ENCODE measurements at places on chromosomes 13 and 19.
A peak's percentile ranks its signal among the peaks of the same experiment; 100 is the strongest.

GRCh38 chr19:33473653-33474305, 47.8 kb downstream of the PEPD start:
- DNase-seq, result no peak

DNA sequence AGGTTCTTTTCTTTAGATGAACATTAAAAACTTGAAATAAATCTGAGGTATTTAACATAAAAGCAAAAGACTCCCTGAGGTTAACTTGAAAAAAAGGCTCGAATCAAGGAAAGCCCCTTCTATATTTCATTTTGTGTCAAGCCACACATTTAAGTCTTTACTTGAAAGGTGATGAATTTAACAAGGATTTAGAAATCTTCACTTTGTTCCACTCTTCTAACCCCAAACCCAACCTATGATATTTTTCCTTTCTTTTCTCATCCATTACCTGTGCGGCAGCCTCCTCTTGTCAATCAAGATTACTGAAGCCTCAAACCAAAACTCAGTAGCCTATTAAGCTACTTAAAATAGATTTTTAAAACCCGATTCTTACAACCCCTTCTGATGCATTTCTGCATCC, 33.8 kb downstream of the MIPEP start:
- DNase-seq, result no peak

GRCh38 chr19:53993448-53993847, 2.0 kb downstream of the CACNG6 start:
- DNase-seq, result no peak

GRCh38 chr13:79222427-79223205, 183.4 kb downstream of the RBM26 start:
- DNase-seq, result no peak

- no peak for DNase-seq
Measured at GRCh38 chr13:36332986-36333385, 13.2 kb downstream of the SPART start.

GRCh38 chr13:63595811-63596210, 2180.2 kb upstream of the PCDH20 start:
- DNase-seq, result no peak

- DNase-seq, result no peak
Measured at GRCh38 chr13:95153647-95154412, 147.4 kb downstream of the ABCC4 start.

DNA sequence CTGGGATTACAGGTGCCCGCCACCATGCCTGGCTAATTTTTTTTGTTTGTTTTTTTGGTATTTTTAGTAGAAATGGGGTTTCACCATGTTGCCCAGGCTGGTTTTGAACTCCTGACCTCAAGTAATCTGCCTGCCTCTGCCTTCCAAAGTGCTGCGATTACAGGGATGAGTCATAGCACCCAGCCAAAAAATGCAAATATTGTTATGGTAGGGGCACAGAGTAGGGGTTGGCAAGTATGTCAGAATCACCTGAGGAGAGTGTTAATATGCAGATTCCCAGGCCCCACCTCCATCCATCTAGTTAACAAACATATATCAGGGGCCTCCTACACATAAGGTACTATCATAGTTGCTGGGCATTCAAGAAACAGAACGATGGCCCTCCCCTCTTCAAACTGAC, 44.7 kb downstream of the VAV1 start:
- no peak for DNase-seq

- peak; percentile 93 for DNase-seq
Measured at GRCh38 chr19:38869836-38870607, 8.1 kb downstream of the RINL start.

GRCh38 chr19:30011051-30011578, 69.1 kb downstream of the URI1 start:
- no peak for DNase-seq

DNA sequence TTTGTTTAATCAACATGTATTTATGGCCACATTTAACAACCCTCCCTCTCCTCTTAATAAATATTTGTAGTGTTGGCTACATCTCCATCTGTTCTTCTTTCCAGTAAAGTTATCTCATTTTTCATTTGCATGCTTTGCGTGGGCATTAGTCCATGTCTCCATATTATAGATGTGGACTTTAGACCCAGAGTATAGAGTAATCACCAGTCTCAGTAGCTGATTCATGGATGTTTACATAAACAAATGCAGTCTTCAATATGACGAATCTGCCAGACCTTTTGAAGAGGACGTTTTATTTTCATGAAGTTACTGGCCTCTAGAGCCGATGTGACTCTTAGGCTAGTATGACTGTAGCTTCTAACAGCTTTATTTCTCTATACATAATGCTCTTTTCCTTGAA, 1546.2 kb downstream of the OLFM4 start:
- DNase-seq, result no peak

DNA sequence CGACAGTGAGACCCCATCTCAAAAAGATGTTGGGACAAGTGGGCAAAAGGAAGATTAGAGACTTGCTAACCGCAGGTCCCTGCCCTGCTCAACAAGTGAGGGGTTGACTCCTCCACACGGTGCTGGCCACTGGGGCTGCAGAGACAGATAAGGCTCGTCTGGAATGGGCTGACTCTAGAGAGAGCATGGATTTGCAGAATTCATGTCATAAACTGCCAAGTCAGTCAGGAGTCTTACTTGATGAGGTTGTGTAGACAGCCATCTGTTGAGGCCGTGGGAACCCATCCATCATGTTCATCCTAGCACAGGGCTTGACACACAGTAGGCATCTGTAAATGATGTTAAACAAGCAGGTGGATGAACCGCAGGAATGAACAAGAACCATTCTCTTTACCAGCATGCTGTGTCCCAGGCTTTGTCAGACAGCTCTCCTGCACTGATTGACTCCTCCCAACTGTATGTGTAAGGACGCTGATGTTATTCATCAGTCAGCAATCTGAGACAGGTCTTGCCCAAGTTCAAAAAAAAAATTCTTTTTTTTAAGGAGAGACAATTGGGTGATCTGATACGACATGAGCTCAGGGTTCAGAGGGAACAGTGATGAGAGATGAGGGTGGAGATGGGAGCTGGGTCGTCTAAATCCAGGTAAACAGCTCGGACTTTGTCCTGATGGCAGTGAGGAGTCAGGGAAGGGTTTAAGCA, 8.8 kb downstream of the PAF1 start:
- no peak for DNase-seq

GRCh38 chr19:2479556-2480194, 3.7 kb downstream of the GADD45B start:
- peak; percentile 38 for DNase-seq

DNA sequence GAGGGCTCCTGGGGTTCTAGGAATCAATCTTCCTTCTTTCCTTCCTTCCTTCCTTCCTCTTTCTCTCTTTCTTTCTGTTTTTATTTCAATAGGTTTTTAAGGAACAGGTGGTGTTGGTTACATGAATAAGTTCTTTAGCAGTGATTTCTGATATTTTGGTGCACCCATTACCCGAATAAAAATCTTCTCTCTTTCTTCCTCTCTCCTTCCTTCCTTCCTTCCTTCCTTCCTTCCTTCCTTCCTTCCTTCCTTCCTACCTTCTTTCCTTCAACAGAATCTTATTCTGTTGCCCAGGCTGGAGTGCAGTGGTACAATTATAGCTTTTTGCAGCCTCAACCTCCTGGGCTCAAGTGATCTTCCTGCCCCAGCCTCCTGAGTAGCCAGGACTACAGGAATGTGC, 16.0 kb upstream of the URI1 start:
- DNase-seq, result no peak

- DNase-seq, result no peak
Measured at GRCh38 chr13:88544836-88545235, 873.7 kb downstream of the SLITRK5 start.

DNA sequence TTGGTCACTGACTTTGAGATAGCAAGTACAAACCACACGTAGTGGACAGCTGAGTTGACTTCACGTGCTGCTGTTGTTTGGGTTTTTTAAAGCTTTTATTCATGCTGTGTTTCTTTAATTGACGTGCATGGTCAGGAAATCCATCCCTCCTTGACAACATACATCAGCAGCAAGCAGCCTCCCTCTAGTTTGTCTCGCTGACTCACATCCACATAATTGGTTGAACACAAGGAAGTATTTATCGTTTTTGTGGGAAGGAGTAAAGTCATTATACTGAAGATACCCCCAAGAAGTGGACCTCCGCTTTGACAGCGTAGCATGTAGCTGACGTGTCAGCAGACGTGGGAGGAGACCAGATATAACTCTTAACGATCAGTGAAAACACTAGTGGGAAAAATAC, 355.8 kb downstream of the MYO16 start:
- no peak for DNase-seq

- peak; percentile 84 for DNase-seq
Measured at GRCh38 chr19:40612831-40613689, 11.9 kb downstream of the LTBP4 start.

- peak; percentile 57 for DNase-seq
Measured at GRCh38 chr19:45952686-45953505, 20.8 kb downstream of the NOVA2 start.

DNA sequence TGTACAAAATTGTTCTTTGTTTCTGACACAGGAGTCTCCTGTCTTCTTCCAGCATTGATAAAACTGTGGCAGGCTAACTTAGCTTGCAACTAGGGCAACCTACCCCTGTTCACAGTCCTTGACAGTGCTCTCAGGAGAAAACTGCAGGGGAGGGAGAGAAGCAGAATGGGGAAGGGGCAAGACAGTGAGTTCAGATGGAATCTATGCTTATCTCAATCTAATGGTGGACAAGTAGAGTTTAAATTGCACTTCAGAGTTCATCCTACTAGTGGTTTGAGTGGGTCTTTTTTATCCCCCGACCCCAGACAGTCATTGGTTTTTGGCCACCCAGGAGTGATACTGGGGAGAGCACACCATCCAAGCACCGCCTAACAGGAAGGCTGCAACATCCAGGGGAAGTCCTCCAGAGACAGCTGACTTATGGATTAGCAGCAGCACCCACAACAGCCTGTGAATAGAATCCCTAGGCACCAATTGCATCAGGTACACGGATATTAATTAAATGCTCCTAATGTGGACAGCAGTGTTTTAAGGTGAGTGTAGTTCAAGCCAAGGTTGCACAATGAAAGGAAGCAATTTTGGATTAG, 236.6 kb downstream of the NHLRC3 start:
- DNase-seq, result no peak

DNA sequence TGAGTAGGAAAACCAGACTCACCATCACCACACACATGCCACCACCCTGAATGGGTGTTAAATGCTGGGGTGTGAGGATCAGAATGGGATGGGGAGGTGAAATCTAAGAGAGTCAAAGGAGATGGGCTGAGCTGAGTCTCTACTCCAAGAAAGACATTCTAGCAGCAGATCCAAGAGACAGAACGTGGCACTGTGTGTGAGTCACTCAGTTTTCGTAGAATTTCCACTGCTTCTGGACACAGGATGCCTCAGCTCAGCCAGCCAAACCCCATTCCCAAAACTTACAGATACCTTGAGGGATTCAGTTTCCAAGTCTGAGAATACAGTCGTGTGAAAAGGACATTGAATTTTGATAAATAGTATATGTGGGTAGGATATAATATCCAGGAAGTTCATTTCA, 7.3 kb upstream of the CYP2A7 start:
- no peak for DNase-seq

DNA sequence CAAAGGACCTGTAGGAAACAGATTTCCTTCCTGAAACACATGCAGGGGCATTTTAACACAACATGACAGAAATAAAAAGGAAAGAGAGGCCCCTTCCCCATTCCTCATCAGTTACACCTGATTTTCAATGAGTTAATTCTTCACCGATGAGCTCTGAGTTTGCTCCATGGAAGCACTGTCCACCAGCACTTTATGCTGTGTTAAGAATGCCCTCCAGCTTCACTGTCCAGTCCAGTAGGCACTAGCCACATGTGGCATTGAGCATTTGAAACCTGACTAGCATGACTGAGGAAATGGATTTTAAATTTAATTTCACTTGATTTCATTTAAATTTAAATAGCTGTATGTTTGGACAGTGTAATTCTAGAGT, 217.2 kb upstream of the SLC10A2 start:
- DNase-seq, result no peak

- no peak for DNase-seq
Measured at GRCh38 chr19:46385636-46386035, 27.7 kb downstream of the CCDC8 start.

GRCh38 chr13:45231305-45231704, 30.5 kb upstream of the KCTD4 start:
- DNase-seq, result no peak

DNA sequence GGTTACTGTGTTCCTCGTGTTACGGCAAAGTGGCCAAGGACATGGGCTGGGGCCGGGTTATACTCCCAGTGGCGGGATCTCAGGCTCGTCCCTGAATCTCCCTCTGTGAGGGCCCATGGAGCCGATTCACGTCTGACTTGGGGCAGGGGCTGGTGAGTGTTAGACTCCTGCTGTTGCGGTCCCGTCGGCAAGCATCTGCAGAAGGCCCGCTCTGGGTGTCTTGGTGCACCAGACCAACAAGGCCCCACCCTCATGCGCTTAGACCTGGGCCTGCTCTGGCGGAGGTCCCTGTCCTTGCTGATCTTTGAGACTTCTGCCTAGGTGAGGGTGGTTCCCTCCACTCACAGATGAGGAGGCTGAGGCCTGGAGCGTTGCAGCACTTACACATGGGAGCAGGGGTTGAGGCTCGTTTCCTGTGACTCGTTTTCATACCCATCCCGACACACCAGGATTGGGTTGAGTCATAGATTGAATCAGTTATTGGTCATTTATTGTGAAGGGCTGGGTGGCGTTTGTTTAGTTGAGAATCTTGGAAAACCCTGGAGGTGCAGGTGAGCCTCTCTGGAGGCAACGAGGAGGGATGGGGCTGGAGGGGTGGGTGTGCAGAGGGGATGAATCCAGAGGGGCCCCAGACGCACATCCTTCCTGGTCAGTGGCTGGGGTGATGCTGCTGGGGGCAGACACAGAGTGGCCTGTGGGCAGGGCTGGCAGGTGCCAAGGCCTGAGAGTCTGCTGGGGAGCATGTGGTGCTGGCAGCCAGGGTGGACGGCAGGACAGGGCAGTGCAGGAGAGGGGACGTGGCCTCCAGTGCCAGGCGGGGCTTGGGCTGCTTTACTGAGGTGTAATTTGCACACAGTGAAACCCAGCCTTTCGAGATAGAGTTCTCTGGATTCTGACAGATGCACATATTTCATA, 4.6 kb downstream of the EPN1 start:
- DNase-seq, result no peak

- DNase-seq, result no peak
Measured at GRCh38 chr19:45213031-45213430, 32.2 kb downstream of the EXOC3L2 start.

GRCh38 chr19:38278751-38279150, 14.4 kb downstream of the SPINT2 start:
- no peak for DNase-seq

GRCh38 chr19:2618611-2619010, 83.9 kb downstream of the GNG7 start:
- DNase-seq, result peak; percentile 36
